ENCODE measurements at places on chromosomes 1 and 21.

GRCh38 chr1:198908995-198909394 lies 270.2 kb downstream of the PTPRC start:
- no peak for DNase-seq

DNA sequence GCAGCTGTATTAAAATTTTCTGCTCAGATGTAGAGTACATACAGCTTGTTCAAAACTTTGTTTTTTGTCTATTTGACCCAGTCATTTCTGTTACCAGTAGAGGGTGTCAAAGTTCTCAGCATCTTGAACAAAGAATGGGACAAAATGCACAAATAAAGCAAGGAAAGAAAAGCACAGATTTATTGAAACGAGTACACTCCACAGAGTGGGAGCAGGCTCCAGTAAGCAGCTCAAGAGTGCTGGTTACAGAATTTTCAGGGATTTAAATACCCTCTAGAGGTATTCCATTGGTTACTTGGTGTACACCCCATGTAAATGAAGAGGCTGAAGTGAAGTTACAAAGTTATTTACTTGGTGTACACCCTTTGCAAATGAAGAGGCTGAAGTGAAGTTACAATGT lies 8.9 kb upstream of the PRMT6 start:
- no peak for DNase-seq

DNA sequence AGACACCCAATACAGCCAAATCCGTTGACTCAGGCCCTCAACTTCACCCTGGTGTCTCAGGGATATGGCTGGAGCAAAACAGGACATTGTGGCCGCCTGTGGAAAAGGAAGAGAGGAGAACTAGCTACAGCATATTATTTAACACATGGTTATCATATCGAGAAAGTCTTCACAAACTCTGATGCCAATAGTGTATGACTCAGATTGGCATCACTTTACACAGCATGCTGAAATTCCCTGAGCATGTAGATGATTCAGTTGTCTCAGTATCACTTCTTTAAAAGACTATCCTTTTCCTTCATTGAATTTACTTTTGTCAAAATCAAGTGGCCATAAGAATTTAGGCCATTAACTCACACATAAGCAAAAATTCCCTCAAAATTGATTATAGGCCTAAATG lies 20.1 kb downstream of the HSD3B2 start:
- no peak for DNase-seq

DNA sequence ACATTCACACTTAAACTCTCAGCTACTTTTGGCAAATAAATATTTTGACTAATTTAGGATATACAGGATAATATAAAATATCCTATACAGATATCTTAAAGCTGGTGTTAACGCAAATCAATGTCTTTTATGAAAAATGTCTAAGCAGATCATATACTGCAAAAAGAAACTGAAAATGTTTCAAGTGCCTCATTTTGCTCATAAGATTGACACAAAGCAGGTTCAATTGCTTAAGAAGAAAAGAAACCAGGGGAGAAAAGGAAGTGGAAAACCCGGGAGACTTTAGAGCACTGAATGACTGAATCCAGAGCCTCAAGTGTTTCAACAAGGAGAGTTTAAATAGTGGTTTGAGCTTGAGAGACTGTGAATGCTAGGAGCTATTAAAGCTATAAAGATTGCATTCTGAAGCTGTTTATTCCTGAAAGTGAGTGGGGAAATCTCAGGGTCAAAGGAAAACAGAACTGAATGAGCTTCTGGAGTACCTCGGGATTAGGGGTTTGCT lies 1943.0 kb downstream of the MRPL39 start:
- DNase-seq: peak; percentile 15

GRCh38 chr1:3120140-3120539 lies 51.1 kb downstream of the PRDM16 start:
- no peak for DNase-seq

Measured in tongue (tissue), 3 donors.